ENCODE measurements at places on chromosomes 2 and 18.

DNA sequence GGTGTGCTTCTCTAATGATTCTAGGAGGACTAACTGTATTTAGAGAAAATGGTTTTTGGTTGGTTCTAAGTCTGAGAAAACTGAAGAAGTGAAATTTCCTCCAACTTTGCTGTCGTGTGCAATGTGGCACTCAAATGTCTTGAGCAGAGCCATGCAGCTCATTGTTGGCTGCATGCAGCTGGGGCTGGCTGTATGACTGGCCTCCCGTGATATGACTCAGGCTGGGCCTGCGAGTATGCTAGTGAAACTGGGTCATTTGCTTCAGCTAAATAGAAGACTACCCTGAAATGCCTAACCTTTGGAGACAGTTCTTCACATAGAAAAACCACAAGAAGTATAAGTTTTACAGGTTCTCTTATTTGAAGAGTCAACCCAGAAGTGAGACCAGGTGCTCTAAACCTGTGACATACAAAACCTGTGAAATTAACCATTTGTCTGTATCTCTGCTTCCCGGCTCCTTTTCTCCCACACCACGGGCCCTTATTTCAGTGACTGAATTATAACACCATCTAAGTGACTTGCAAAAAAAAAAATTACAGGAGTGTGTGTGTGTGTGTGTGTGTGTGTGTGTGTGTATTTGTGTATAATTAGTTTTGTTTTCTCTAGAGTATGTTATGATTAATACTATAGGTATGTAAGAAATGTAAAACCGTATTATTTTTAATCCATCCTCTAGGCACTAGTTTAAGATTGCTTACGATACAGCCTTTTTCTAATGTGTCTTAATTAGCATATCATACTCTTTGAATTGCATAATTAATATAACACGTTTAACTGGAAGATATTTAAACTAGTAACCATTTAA, 15.9 kb downstream of the POLI start:
- peak; percentile 26 for DNase-seq

GRCh38 chr2:21381421-21381820, 257.7 kb downstream of the TDRD15 start:
- DNase-seq: no peak

- no peak for DNase-seq
Measured at GRCh38 chr2:46825231-46825938, 90.2 kb downstream of the MCFD2 start.

DNA sequence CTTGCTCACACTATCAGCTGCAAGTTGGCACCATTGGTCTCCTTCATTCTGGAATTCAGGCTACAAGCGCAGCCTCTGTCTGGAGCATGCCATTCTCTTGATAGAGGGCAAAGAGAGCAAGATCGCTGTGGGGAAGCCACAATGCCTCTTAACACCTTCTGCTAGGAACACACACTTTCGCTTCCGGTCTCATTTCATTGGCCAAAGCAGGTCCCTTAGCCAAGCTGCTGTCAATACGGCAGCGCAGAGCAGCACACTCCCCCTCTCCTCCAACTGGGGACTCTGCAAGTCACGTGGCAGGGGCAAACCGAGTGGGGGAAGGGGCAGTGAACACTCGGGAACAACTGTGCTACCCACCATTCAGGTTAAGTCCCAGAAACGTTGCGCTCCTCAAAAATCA, 98.1 kb downstream of the MMADHC start:
- DNase-seq: no peak

GRCh38 chr2:240651185-240651584, 25.9 kb downstream of the GPR35 start:
- DNase-seq: no peak

DNA sequence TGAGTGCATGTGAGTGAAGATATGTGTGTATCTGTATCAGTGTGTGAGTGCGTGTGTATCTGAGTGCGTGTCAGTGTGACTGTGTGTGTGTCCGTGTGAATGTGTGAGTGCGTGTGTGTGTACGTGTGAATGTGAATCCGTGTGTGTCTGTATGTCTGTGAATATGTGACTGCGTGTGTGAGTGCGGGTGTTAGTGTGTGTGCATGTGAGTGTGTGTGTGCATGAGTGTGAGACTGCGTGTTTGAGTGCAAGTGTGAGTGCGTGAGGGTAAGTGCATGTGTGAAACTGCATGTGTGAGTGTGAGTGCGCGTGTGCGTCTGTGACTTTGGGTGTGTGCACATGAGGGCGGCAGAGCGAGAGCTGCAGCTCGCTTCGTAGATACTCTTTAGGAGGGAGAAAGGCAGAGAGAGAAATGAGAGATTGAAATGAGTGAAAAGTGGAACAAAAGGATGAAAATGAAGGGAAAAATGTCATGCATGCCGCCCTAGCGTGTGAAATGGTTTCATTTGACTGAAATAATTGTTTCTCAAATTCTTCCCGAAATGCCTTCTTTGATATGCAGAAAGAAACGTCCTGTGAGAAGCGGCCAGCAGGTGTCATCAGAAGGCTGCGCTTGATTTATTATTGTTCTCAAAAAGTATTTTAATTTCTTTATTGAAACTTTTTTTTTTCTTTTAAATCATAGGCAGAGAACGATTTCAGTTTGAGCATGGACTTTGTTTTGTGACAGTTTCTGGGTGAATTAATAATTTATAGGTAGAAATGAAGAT, 25.6 kb downstream of the ZNF407 start:
- no peak for DNase-seq

DNA sequence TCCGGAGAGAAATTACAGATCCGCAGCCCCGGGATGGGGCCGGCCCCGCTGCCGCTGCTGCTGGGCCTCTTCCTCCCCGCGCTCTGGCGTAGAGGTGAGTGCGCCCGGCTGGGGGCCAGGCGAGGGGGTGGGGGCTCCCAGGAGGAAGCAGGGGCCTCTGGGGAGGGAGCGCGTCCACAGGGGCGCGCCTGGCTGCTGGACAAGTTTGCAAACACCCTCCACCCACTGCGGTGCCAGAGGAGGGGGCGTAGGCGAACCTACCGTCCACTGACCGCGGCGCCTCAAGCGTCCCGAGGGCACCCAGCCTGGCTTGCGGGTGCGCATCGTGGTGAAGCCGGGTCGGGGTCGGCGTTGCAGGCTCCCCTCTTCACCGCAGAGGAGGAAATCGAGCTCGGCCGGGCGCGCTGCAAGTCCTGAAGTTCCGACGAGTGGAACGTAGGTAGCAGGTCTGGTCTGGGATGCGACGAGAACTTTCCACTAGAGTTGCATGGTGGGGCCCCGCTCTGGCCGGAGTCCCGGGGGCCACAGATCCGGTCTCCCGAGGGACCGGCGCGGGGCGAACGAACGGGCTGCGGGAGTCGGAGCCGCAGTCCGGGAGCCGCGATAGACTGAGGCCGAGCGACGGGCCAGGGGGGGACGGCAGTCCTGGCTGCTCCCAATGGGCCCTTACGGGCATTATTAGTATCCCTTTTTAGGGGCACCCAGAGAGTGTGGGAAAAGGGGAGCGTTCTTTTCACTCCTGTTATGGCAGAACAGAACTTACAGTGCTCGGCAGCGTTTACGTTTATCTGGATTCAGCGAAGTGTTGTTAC, 502 bp downstream of the MERTK start:
- no peak for DNase-seq

GRCh38 chr18:57785751-57786437, 17.2 kb downstream of the ATP8B1 start:
- DNase-seq: no peak

DNA sequence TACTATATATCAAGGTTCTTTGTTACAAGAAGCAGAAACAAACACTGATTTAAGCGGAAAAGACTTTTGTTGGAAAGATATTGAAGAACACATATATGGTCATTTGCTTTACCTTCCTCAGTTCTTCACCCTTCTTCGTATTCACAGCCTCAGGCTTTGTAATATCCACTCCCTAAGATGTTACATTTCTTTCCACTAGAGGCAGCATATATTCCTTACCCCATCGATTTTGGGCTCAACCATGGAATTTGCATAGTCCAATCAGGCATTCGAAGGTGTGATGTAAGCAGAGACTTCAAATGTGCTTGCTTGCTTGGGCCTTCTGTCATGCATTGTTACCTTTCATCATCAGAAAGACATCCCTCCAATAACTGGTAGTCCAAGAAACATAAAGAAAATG, 287.4 kb downstream of the PID1 start:
- DNase-seq: no peak

GRCh38 chr2:33204945-33205344, 258.2 kb downstream of the LTBP1 start:
- DNase-seq: no peak

DNA sequence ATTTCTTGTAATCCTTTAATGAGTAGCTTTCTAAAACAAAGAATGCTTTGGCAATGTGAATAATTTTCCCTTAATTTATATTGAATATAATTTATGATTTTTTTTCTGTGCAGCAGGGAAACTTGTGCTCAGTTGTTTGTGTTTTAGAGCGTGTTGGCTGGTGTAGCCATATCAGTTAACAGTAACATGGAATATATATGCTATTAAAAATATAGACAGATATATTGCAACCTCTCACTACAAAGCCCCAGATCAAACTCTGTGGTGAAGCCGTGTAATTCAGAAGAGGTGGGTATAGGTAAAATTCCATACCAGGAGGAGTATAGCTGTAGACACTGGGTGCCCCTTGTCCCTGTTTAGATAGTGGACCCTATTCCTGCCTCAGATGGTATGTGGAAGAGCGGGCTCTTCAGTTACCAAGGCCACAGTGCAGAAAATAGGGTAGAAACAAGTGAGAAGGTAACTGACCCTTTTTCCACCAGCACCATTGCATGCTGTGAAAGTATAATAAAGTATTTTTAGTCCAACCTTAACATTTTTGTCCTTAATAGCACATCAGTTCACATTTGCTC, 18.1 kb upstream of the RASGRP3 start:
- DNase-seq: no peak

GRCh38 chr2:215358891-215359575, 47.2 kb downstream of the ATIC start:
- DNase-seq: no peak

DNA sequence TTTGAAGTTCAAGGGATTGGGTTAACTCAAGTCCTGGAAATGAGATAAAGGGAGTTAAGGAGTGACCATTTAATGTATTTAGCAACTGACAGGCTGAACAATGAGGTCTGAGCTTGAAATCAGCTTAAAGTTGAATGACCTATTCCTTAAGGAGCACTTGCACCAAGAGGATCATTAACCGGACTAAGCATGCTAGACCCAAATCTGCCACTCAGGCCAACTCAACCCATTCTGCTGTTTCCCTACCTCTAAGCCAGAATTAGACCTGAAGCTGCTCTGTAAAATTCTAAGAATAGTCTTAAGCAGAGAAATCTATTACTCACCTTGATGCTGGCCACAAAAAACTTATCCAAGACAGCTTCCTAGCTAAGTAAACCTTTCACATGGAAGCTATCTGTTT, 59.8 kb downstream of the SPRED2 start:
- no peak for DNase-seq

- DNase-seq: no peak
Measured at GRCh38 chr2:224910574-224910925, 131.7 kb downstream of the DOCK10 start.

Measured in AG04449 (cell line).